CD4-positive, alpha-beta T cell treated with Interleukin-10 for 1 hour (primary cell): ENCODE measurements at places on chromosomes 11 and 22.
A peak's percentile ranks its signal among the peaks of the same experiment; 100 is the strongest.

GRCh38 chr11:111045874-111046273 is 199.7 kb upstream of the POU2AF2 start:
- DNase-seq = no peak

DNA sequence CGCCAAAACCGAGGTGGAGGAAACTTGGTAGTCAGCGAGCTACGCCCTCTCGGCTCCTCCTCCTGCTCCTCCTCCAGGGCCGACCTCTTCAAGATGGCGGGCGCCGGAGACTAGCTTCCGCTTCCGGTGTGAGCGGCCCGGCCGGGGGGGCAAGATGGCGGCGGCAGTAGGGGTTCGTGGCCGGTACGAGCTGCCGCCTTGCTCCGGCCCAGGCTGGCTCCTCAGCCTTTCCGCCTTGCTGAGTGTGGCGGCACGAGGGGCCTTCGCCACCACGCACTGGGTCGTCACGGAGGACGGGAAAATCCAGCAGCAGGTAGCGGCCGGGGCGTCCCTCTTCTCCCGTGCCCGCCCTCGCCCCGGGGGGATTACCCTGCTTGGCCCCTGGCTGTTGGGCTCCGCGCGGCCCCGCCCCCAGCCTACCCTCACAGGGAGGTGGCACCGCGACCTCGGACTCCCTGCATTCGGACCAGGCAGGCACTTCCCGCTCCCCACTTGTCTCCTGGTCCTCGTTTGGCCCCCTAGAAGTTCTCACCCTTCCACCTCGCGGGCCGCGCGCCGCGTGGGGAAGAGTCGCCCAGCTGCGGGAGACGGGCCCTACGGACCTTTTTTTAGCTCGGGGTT is at the start of gene TTC17:
Gene TTC17 (plus strand): TSS at position 120 of the 621 bp plus-strand sequence. CDS start 35 bp downstream, at position 155.
- peak; percentile 92 for DNase-seq

- no peak for DNase-seq
Measured at GRCh38 chr11:7971846-7972245, 6.6 kb upstream of the NLRP10 start.

DNA sequence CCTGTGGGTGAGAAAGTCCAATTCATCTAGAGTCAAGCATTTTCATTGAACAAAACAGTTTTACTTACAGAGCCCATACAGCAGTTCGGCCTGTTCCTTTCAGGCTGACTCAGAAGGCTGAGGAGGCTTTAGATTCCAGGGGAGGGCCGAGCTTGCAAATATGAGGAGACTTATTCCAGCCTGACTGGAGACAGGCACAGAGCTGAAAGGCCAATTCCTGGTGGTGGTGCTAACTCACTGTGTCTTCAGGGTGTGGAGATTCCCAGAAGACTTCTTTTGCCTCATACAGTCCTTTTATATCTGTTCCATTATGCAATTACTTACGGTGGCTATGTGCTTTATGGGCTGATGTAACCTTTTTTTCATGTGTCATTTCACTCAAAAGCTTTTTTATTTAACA is at the start of gene OR51E2:
Gene OR51E2 (minus strand): TSS at position 269 of the 400 bp plus-strand sequence. CDS start 15,142 bp downstream, outside the sequence.
- DNase-seq = no peak

DNA sequence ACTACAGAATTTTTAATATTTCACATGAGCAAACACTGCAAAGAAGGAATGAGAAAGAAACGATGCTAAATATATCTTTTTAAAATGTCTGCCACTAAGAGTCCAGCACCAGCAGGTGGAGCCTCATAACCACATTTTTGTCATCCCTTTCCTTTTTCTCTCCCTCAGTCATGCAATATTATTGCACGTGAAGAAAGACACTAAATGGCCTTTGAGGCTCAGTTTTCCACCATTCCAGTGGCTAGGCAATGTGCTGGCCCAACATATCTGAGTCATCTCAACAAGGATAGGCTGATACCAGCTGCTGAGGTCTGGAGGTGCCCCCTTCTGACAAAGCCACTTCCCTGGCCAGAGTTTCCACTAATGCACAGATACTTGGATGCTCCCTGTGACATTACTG is 1.8 kb downstream of the ALKBH8 start:
- DNase-seq = peak; percentile 49

- no peak for DNase-seq
Measured at GRCh38 chr22:32754413-32755041, 47.0 kb upstream of the TIMP3 start.

GRCh38 chr11:111905411-111905810 is 6.2 kb downstream of the CRYAB start:
- DNase-seq = no peak

- DNase-seq = no peak
Measured at GRCh38 chr22:17846326-17846992, 72.2 kb upstream of the BID start.

DNA sequence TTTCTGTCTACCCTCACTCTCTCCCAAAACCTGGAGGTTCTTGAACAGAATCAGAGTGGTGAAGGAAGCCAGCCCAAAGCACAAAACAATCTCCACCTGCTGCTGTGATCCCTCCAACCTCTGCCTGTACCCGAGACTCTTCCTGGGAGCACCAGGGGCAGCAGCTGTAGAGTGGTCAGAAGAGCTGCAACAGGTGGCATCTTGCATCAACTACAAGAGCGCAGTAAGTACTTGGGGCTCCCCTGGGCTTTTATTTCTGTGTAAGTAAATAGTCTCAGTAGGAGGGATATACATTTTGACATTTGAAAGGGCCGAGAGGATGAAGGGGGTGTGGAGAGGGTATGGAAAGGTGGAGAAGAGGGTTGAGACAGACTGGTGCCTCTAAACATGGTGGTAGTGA is 8.3 kb upstream of the UBQLNL start:
- DNase-seq = no peak

- no peak for DNase-seq
Measured at GRCh38 chr22:48574776-48575617, 1252.7 kb downstream of the BRD1 start.

GRCh38 chr11:110501428-110501827 is 71.7 kb downstream of the FDX1 start:
- DNase-seq = no peak

DNA sequence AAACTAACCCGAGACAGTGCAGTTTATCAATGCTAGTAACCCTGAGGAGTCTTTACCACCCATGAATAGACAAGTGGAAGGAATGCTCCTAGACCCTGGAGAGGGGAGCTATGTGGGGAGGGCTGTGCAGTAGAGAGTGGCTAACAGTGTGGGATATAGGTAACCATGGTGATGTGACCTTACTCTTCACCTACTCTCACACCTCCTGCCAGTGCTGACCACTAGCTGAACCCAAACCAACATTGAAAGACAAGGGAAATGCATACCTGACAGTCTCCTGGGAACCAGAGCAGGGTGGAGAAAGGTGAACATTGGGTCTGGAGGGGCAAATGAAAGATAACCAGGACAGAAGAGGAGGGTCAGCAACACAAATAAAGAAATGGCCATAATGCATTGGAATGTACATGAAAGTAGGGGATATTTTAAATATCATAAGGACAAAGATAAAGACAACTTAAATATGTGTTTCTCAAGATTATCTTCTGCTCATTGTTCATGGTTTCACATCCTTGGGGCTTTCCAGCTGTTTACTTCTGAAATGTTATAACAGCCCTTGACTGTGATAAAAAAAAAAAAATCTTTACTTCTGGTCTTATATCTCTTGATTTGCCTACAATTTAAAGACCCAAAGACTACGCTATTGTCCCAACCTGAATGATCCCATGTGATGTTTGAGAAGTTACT is 983.3 kb upstream of the TENM4 start:
- no peak for DNase-seq

DNA sequence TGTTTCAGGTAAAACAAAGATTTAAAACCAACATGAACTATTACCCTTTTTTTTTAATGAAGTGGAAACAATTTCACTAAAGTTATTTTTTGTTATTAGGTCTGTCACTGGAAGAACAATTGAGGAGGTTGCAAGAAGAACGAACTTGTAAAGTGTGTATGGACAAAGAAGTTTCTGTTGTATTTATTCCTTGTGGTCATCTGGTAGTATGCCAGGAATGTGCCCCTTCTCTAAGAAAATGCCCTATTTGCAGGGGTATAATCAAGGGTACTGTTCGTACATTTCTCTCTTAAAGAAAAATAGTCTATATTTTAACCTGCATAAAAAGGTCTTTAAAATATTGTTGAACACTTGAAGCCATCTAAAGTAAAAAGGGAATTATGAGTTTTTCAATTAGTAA is 30.9 kb downstream of the BIRC2 start:
- DNase-seq = no peak

GRCh38 chr22:36245805-36246356 is 6.6 kb upstream of the APOL2 start:
- DNase-seq = no peak

DNA sequence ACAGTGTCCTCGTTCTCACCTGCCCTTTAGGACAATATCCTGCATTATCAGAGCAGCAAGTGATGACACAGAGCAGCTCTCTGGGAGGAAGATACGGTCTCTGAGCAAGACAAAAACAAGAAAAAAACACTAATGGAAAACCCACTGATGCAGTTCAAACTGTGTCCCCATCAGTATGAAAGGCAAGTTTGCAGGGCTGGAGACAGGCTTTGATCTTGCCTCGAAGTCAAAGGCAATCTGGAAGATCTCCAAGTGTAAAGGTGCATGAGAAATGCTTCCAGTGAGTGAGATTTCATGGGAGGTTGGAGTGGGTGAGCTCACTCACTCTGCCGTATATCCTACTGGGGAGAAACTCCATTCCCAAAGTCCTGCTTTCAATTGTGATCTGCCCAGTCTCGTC is 157.5 kb downstream of the KIRREL3 start:
- no peak for DNase-seq

GRCh38 chr22:24144778-24145085 is 36.6 kb upstream of the SUSD2 start:
- no peak for DNase-seq

DNA sequence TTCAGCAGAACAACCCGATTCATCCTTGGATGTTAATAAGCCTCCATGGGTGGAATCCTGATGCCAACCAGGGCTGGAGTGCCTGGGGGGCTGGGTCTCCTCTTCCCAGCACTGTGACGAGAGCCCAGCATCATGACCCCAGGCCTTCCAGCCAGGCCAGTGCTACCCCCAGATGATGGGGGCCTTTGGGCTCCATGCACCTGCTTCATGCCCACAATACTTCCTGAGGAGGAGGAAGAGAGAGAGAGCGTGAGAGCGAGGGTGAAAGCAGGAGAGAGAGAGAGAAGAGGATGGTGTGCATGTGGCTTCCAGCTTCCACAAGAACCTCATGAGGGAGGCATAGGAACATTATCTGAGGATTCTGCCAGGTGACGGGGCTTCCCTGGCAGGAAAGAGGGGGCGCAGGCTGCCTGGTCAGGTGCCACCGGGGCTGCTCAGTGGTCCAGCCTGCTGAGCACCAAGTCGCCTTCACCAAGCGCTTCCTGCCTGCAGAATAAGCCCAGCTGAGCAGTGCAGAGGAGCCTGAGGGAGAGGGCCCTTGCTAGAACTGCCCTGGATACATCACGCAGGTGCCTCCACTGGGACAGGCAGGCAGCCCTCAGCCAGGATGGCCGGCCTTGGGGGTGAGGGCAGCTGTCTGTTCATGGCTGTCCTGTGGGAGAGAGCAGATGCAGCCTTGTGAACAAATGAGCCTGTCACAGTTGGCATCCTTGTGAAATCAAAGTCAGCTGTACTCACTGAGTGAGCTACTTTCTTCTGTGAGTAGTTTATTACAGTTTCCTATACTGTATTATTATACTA is 243.3 kb upstream of the B3GAT1 start:
- no peak for DNase-seq

- no peak for DNase-seq
Measured at GRCh38 chr11:126587541-126587940, 232.1 kb downstream of the ST3GAL4 start.

GRCh38 chr22:35177811-35178210 is 79.5 kb upstream of the HMGXB4 start:
- DNase-seq = no peak

GRCh38 chr11:87351676-87352075 is 313.9 kb downstream of the TMEM135 start:
- no peak for DNase-seq

- DNase-seq = no peak
Measured at GRCh38 chr22:47807506-47807905, 1045.1 kb downstream of the TBC1D22A start.

- DNase-seq = no peak
Measured at GRCh38 chr11:118618991-118619375, 11.6 kb downstream of the PHLDB1 start.

- DNase-seq = no peak
Measured at GRCh38 chr22:36297568-36297967, 44.6 kb downstream of the APOL1 start.

DNA sequence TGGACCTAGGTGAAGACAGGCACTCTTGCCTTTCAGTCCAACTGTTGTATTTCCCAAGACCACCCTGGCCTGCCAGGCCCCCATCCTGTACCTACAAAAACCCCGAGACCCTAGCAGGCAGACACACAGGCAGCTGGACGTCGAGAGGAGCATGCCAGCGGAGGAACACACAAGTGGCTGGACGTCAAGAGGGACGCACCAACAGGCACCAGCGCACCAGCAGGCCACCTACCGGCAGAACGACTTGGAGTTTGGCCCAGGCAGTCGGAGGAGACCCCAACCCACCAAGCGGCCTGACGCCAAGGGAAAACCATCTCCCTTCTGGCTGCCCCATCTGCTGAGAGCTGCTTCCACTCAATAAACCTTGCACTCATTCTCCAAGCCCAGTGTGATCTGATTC is 1883.4 kb upstream of the RAG2 start:
- DNase-seq = no peak

DNA sequence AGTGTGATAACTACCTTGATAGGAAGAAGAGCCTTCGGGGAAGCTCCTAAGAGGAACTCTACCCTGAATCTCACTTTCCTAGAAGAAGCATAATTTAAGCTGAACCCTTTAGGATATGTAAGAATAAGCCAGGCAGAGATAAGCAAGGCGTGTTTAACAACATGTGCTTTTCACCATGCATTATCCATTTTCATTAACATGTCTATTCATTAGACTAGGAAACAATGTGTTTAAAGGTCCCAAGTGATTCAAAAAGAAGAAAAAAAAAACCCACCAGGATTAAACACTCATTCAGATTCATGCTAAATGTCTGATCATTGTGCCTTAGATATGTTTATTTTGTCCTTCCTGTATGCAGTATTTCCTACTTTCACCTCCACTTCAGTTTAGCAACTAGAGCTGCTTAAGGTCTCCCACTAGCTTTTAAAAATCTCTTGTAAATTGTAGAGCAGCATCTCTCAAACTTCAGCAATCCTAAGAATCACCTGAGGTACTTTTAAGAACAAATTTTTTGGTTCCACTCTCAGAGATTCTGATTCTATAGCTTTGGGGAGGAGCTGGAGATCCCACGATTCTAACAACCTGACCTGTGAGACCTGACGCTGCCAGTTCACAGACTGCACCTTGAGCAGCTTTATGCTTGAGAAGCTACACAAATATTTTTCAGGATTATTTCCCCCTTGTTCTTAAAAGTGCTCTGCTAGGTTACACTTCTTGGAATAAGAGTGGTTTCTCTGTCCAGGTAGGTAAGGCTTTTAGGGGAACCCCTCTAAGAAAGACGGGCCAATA is 955.4 kb upstream of the CCDC90B start:
- no peak for DNase-seq

- no peak for DNase-seq
Measured at GRCh38 chr11:86790195-86790725, 10.1 kb upstream of the PRSS23 start.

GRCh38 chr11:86160541-86161149 is 83.9 kb upstream of the EED start:
- no peak for DNase-seq
